GM04503 (cell line): ENCODE measurements at places on chromosomes 16 and 17.

DNA sequence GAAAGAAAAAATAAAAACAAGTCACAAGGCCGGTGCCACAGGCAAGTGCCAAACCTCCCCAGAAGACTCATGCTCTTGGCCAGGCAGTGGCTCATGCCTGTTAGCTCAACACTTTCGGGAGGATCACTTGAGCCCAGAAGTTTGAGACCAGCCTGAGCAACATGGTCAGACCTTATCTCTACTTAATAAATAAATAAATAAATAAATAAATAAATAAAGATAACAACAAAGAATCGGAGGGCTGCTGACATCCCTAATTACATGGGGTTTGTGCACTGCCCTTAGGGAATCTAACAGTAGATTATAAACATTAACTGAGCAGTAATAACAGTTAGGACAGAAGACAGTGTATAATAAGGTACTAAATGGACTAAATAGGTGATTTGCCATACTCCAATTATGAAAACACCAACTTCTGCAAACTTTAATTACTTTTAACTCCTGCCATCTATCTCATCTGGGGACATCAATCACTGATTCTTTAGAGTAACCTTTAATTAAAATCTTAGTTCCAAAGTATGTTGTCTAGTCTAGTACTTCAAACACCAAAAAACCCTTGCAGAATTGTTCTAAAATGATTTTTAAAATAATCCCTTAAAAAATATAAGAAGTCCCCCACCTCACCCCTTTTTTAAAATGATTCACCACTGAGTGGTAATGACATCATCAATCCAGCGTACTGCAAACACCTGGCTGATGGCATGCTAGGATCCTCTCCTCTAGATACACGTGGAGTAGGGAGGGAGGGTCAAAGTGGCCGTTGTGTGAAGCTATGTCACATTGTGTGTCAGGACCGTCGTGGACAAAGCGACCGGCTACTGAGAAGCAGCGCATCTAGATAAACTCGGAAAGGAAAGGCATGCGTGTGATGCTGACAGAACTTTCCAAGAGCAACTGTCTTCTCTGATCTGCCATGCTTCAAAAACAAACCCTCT lies 28.5 kb downstream of the CYTH1 start:
- DNase-seq: no peak

DNA sequence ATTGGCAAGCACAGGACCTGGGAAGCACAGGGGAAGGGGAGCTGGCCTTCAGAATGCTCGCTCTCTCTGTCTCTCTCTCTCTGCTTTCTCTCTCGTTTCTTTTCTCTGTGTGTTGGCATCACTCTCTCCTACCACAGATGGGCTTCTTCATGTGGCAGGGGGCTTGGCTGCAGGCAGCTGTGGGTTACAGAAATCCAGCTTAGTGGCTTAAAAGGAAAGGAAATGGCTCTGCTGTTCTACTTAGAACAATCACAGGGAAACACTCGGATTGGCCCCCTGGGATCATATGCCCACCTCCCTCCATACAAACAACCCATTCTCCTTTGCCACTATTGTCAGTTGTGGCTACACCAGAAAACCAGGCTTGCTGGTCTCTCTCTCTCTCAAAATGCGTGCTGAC lies 20.4 kb downstream of the TBX2 start:
- no peak for DNase-seq

- DNase-seq: no peak
Measured at GRCh38 chr17:33816842-33817617, 438.1 kb upstream of the CCL2 start.

- no peak for DNase-seq
Measured at GRCh38 chr17:2064147-2064489, 9.2 kb downstream of the HIC1 start.

DNA sequence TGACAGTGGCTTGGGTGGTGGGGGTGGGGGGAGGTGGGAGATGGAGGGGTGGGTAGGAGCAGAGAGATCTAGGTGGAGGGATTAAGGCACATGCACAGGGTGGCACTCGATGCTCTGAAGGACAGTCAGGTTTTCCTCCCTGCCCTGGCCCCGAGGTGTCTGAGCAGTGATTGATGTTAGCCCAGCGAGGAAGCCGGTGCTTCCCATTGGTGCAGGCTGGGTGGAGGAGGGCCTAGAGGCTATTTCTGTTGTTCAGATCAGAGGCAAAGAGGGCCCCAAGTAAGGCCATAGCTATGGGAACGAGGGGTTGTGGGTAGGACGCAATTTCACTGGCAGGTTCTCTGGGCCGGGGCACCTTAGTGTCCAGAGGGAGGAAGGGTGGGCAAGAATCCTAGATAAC lies 23.1 kb downstream of the CACNA1G start:
- no peak for DNase-seq

GRCh38 chr17:358491-359151 lies 6.0 kb upstream of the RPH3AL start:
- no peak for DNase-seq

- DNase-seq: no peak
Measured at GRCh38 chr16:19967561-19967960, 82.9 kb upstream of the GPRC5B start.

DNA sequence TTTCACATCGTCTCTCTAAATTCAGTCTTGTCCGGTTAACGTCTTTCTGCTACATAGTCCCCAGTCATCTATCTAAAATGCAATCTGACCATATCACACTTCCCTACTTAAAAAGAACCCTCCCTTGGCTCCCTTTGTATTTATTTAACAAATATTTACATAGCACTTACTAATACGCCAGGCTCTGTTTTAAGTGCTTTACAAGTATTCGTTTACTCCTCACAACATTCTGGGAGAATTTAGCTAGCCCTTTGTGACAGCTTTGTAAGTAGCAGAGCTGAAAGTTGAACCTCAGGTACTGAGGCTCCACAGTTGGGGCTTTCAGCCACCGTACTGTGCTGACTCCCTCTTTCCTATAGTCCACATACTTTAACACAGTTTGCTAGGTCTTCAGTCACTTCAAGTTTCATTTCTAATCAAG lies 9.2 kb downstream of the PAFAH1B1 start:
- DNase-seq: no peak

GRCh38 chr16:84357191-84357651 lies 11.1 kb upstream of the ATP2C2 start:
- DNase-seq: no peak

- no peak for DNase-seq
Measured at GRCh38 chr17:10349403-10349802, 23.4 kb downstream of the MYH13 start.

- DNase-seq: no peak
Measured at GRCh38 chr17:81978524-81979298, 1.3 kb downstream of the ASPSCR1 start.

DNA sequence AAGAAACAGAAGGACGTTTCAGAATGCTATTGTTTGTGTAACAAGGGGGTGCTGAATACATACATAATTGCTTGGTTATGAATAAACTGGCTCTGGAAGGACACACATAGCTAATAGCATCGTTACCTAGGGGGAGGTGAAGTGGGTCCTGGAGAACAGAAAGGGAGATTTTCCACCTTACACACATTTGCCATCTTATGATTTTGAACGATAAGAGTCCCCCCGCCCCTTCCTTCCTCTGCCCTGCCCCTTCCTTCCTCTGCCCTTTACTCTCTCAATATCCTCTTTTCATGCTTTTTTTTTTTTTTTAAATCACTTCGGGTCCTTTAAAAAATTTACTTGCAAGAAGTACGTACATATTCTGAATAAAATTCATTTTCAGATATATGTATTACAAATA lies 902 bp upstream of the DHRS7B start:
- no peak for DNase-seq

DNA sequence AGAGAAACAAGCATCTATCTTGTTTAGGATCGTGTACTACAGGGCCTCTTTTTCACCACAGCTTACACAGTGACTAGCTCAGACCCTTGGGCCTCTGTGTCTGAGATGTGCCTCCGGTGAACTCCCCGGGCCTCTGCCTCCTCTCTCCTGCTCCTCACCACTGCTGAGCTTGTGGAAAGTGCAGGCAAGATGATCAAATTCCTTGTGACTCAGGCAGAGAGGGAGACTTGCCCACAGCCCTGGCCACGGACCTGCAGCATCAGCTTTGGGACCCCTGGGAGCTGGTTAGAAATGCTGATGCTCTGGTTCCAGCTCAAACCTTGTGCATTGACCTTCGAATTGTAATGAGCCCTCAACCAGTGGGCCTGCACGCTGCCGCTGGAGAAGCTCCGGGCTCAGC lies 79.8 kb downstream of the ZDHHC7 start:
- DNase-seq: no peak

- no peak for DNase-seq
Measured at GRCh38 chr17:17944743-17945142, 27.5 kb downstream of the TOM1L2 start.

DNA sequence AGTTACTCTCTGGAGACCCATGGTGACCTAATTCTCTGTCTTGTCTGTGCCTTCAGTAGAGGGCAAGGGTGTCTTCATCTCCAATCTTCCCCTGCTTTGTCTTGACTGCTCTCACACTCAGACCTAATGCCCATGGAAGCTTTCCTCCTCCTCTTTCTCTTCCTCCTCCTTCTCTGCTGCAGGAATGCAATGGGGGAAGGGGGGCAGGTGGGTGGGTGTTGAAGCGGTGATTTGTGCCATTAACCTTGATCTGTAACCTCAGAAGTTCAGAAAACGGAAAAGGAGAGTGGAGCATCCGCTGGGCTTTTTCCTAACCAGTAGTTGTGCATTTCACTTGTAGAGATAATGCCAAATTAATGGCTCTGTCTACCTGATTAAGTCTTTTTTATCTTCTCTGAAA lies 172.3 kb upstream of the CDH11 start:
- DNase-seq: no peak

- no peak for DNase-seq
Measured at GRCh38 chr16:81494888-81495287, 50.3 kb downstream of the CMIP start.

DNA sequence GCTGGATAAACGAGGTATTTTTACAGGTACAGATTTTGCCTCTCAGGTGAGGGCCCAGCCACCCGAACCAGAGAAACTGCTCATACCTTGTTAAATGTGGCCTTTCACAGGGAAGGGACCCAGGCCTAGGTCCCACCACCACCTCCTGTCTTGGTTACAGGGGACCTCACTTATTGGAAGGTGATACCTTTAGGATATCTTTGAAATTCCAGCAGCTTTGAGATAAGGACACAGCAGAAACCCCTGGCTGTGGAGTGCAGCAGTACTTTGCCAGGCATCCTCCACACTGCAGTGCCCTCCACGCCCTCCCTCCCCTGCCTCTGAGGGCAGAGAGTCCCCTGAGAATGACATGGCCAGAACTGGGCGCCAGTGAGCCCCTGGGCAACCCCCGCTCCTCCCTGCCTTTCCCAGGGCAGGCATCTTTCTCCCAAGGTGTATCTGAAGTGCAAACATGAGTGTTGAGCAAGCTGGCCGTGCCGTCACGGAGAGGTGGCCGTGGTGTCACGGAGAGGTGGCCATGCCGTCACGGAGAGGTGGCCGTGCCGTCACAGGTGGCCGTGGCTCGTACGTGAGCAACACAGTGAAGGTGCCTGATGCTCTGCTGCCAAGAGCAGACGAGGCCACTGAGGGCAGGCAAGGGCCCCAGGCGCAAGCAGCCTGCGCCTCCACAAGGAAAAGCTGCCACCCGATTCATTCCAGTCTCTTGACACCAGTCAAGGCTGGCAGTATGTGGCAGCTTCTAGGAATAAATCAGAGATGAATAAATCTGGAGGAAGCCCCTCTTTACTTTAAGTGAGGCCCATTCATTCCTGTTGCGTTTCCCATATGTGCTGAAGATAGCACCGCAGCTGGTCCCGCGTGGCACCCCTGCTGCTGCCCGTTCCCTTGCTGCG lies 134.5 kb upstream of the CHMP6 start:
- DNase-seq: no peak

DNA sequence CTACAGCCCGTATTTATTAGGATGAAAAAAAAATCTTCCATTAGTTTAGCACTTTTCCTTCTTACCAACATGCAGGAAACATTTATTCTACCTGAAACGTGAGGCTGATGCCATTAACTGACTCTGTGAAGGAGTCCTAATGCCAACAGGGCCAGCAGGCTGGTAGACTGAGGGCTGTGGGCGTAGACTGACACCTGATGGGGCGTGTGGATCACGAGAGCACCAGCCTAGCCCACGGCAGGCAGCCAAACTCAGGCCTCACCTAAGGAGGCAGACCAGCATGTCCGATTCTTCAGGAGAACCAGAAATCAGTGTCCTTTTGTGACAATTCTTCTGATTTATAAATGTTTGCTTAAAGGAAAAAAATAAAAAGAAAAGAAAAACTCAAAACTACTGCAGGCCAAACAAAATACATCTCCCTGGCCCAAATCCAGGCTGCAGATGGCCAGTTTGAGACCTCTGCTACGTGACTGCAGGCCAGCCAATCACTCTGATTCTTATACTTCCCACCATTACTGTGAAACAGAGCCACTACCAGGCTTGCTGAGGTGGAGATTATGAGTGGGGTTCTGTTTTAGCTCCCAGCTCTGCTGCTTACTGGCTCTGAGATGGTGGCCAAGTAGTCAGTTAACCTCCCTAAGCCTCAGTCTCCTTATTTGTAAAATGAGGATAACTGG lies 66.5 kb downstream of the GNAO1 start:
- DNase-seq: no peak

GRCh38 chr17:39618246-39618913 lies 8.4 kb upstream of the PPP1R1B start:
- no peak for DNase-seq

DNA sequence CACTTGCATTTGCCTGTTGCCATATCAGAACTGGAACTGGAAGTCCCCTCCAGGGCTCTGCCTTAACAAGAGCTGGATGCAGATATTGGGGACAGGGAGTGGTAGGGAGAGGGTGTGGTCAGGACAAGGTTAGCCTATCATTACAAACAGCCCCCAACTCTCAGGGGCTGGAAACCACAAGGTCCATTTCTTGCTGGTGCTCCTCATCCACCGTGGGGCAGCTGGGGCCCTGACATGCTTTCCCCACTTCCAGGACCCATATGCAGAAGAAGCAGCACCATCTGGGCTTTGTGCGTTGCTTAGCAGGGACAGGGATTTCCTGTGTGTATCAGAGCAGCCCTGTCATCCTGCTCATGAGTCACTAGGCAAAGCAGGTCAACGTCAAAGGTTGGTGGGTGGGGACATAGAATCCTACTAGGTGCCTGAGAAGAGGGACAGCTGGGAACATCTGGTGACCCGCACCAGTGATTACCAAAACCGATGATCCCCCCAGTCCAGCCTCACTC lies 26.9 kb downstream of the RGS9 start:
- DNase-seq: no peak

GRCh38 chr17:32831223-32831622 lies 45.7 kb downstream of the MYO1D start:
- DNase-seq: no peak

GRCh38 chr16:31460582-31461002 lies 1.3 kb downstream of the ARMC5 start:
- peak; percentile 63 for DNase-seq

DNA sequence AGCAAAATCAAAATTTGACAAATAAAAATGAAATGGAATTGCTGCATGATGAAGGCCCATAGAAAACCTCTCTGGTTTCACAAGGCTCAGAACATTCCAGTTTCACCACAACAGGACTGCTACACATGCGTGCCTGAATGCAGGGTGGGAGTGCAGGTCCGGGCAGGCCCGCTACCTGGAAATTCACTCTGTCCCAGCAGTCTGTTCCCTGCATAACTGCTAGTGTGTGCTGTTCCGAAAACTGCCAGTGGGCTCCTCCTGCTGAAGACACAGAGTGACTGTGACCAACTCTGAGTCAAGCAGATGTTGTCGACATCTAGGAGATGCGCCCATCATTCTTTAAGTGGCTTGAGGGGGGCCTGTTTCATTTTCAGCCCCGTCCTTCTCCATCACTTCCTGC lies 284.8 kb upstream of the MAF start:
- DNase-seq: no peak
